ENCODE measurements at places on chromosomes 5 and 9.

DNA sequence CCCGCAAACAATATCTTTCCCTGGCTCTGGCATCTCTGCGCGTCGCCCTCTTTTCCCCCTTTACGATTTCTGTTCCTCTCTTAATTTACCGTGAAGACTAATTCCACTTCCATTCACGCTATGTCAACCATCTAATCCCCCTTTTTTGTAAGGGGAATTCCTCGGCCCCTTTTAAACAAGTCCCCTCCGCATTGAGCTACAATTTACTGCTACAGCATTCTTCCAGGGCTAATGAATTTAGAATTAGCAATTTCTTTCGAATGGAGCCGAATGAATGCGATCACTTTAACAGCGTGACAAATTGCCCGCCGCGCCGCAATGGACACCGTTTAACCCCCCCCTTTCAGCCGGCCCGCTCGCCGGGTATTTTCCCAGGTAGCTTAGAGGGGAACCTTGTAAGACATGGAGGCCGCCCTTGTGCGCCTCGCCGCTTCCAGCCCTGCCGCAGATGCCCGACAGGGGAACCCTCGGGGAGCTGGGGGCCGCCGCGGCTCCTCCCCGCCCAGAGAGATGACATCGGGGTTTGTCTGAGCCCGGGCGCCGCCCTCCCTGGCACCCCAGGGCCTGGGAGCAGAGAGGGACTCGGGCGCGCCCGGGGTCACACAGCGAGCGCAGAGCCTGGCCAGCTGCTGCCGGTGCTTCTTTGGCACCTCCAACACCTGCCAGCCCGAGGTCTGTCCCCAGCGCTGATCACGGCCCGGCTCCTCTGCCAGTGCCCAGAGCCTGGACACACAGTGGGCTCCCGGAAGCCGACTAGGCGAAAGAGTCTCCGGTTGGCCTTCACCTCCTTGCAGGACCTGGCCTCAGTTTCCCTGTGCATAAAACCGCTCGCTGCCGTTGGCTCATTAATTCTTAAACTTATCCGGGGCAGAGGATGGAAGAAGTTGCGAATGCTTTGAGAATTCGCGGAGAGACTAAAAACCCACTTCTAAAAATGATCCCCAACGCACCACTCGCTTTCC is 1.3 kb downstream of the PRDM12 start:
- DNase-seq, result no peak

DNA sequence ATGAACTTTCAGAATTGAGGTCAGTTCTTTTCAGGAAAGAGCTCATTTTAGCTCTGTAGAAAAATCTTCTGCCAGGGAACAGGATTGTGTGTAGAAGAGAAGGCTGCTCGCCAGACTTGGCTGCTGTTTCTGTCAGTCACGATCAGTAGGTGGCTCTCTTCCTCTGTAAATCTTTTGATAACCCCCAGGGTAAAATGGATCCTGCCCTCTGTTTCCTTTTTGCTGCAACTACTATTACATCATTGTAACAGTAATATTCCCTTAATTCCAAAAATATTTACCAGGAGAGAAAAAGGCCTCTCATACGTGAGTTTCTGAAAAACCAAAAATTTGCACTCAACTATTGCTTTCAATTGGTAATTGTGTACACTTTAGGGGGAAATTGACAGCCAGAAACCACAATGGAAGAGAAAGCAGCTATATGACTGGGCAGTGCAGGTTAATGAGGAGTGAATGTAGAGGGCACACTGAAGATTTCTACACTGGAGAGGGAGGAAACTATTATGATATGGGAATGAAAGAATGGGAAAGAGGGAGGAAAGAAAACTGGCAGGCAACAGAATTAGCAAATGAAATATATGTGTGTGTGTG is 12.3 kb downstream of the IFNA21 start:
- DNase-seq, result no peak

GRCh38 chr9:35051069-35051967 is 21.1 kb downstream of the VCP start:
- peak; percentile 26 for DNase-seq

GRCh38 chr5:112374356-112374755 is 44.7 kb downstream of the EPB41L4A start:
- no peak for DNase-seq

DNA sequence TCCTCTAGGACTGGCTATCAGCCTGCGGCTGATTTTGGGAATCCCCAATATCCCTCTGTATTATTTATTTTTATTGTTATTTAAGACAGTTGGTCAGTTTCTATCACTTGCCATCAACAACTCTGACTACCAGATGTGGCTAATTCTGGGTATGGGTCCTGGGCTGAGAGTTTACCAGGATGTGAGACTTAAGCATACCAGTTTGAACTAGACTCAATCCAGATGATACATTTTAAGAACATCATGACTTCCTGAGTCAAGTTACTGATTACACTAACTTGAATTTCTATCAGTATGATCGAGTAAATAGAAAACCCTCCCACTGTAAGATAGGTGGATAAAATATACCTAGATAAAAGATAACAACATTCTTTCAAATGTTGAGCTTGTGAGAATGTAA is 634.0 kb downstream of the MAT2B start:
- DNase-seq, result no peak

DNA sequence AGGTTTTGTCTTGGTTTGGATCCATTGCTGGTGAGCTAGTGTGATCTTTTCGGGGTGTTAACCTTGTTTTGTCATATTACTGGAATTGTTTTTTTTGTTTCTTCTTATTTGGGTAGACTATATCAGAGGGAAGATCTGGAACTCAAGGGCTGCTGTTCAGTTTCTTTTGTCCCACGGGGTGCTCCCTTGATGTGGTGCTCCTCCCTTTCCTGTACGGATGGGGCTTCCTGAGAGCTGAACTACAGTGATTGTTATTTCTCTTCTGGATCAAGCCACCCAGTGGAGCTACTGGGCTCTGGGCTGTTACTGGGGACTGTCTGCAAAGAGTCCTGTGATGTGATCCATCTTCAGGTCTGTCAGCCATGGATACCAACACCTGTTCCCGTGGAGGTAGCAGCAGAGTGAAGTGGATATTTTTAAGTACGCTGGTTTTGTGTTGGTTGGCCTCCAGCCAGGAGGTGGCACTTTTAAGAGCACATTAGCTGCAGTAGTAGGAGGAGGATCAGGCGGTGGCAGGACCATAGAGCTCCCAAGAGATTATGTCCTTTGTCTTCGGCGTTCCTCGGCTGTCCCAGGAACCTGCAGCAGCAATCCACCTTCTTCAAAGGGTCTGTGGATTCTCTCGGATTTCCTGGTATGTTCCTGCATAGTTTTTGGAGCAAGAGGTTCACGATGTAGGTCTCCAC is 27.2 kb downstream of the SCAMP1 start:
- no peak for DNase-seq

GRCh38 chr9:97904725-97905124 is 17.6 kb downstream of the TRMO start:
- no peak for DNase-seq

DNA sequence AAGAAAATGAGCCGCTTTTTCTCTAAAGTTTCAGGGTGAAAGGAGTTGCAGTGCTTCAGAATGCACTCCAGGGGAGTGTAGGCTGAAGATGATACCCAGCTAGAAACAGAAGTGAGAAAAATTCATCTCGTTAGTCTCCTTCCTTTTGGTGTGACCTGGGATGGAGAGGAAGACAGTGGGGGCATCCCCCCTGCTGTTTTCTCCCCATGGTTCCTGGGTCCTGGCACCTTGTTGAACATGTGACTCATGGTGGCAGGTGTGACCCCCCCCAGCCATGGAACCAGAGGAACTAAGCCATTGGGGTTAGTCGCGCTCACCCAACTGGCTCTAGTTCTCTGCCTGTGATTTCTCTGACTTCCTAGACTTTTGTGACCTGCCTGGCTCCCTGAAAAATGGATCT is 424.6 kb downstream of the CSNK1G3 start:
- DNase-seq, result no peak

- no peak for DNase-seq
Measured at GRCh38 chr9:124654431-124654830, 116.7 kb downstream of the NR6A1 start.

DNA sequence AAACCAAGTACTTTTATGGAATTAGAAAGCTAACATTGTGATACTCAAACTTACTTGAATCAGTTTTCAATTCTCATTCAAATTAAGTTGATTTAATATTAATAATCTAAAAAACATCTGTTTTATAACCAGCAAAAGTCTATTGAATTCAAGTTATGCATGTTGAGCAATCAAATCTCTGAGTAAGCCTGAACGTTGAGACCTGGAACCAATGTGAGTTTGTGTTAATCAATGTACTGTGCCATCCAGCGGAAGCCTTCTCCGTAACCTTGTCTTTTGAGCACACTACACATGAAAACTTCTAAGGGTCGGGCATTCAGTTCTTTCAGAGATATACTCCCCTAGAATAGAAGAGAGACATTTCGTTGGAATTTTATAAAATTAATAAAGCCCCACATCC is 25.9 kb downstream of the SAR1B start:
- DNase-seq, result no peak

DNA sequence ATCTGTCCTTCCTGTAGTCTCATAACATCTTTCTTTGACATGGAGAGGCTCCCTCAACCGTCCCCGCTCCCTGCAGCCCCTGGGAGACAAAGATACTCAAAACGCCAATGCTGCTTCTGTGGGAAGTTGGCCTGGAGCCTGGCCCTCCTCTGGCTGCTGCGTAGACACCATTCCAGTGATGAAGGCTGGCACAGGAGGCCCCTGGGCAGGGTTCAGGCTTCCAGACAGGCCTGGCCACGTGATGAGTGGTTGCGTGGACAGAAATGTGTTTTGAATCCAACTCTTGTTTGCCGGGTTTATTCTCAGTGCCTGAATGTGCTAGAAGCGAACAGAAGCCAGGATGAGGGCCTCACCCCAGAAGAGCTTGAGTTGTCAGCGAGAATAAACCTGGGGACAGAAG is 43.2 kb upstream of the NKX2-5 start:
- no peak for DNase-seq

- DNase-seq, result no peak
Measured at GRCh38 chr5:151469992-151470391, 22.6 kb downstream of the SLC36A1 start.

- DNase-seq, result no peak
Measured at GRCh38 chr5:155451106-155451505, 437.6 kb downstream of the KIF4B start.

GRCh38 chr5:149435015-149435376 is 55.9 kb upstream of the IL17B start:
- DNase-seq, result no peak

GRCh38 chr9:13100914-13101572 is 178.4 kb downstream of the MPDZ start:
- DNase-seq, result no peak
